Activated CD8-positive, alpha-beta memory T cell treated with anti-CD3 and anti-CD28 coated beads for 4 hours (primary cell): ENCODE measurements at places on chromosomes 12 and 14.

DNA sequence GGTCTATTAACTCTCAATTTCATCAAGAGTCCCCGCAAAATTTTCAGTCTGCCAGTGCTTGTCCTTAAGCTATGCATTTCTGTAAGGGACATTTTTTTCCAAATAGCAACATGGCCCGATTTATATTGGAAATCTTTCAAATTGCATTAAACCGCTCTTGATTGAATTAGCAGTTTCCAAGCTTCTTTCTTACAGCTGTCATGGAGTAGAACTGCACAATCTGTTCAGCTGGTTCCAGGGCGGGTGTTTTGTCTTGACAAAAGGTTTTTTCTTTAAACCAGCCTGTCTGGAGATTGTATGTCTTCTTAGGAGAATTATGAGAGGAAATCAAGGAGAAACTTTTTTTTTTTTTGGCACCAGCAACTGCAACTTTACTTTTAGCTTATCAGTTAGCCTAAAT lies 185.8 kb downstream of the ALG10B start:
- DNase-seq, result no peak

DNA sequence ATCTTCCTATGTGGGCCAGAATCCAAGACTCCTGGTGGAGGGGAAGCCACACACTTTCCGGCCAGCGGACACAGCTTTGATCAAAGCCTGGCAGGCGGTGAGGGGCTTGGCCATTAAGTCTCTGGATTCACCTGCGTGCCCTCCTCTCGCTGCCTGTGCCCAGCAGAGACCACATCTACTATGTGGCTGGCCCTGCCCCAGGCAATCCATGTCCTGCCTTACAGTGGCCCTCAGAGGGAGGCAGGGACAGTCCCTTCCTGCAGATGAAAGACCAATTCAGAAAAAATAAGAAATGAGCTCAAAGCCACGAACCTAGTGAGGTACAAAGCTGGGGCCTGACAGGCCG lies 82.7 kb upstream of the GPR68 start:
- no peak for DNase-seq

DNA sequence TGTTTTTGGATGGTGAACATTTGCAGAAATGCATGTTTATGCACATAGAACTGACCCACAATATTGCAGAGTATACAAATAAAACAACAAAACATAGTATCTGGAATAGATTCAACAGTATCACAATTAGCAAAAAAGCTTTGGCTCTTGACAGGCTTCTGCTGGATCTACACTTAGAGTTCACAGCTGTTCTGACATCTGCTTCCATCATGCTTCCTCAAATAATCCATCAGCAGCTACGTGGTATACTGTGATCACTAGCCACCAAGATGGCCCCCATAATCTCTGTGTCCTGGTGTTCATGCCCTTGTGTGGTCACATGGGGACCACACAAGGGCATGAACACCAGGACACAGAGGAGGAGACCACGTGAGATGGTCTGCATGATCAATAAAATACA lies 166.6 kb upstream of the CCDC198 start:
- DNase-seq, result no peak

GRCh38 chr12:104182621-104183378 lies 32.8 kb upstream of the TXNRD1 start:
- no peak for DNase-seq

- DNase-seq, result no peak
Observed at GRCh38 chr14:92926180-92926845, 3.4 kb downstream of the CHGA start.

DNA sequence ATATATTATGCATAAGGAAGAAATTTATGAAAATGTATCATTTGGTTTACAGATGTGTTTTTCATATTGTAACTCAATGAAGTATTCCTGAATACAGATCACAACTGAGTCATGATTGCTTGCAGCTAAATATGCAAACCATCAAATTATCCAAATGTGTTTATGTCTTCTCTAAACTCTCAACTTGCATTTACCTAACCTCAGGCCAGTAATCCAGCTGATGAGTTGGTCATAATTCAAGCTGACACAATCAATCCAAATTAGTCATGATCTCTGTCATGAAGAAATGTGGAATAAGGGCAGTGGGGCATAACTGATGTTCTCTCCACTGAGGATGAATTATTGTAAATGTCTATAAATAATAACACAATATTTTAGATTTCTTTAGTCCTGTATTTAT lies 104.8 kb upstream of the CNTN1 start:
- DNase-seq, result no peak

- DNase-seq, result no peak
Observed at GRCh38 chr12:106118-106591, 39.6 kb downstream of the IQSEC3 start.

GRCh38 chr14:75133597-75133996 lies 6.7 kb upstream of the NEK9 start:
- no peak for DNase-seq

- DNase-seq, result no peak
Observed at GRCh38 chr12:22687361-22688076, 62.5 kb downstream of the ETNK1 start.

DNA sequence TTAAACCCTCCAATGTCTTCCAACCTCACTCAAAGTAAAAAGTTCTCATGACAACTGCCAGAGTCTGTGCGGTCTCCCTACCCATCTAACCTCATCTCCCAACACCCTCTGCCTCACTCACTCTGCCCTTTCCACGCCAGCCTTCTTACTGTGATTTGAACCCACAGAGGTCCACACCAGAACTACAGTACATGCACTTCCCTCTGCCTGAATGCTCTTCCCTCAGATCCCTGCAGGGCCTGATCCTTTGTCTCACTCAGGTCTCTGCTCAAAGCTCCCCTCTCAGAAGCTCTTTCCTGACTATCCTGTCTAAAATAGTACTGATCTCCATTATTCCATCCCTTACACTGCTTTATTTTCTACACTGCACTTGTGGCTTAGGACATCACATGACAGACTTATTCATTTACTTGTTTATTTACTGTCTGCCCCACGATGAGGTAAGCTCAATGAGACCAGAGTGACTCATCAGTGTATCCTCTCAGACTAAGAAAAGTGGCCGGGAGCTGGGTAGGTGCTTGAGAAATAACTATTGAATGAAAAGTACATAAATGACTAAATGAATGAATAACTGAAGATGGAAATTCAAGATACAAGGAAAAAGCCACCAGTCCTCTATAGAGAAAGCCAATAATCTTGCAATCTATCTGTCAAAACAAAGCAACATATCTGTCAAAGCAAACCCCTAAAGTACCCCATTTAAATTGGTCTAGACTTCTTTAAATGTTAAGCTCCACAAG lies 17.1 kb downstream of the POMT2 start:
- no peak for DNase-seq

- no peak for DNase-seq
Observed at GRCh38 chr14:42110167-42110566, 503.5 kb downstream of the LRFN5 start.

GRCh38 chr14:65972891-65973290 lies 513.3 kb upstream of the CCDC196 start:
- DNase-seq, result no peak

DNA sequence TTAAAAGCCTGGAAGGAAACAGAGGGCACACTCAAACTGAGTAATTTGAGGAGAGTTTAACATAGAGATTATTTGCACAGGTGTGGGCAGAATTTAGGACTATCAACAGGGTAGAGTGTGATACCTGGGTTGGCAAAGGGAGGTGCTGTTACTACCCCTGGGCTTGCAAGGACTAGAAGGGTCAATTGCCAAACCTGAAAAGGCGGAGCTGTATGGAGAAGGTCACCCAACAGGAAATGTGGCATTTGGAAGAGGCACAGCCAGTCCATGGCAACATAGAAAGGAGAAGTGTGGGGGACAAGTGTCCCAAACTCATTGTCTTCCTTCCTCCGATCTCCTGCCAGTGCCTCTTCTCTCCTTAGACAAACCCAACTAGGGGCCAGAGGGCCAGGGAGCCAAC lies 21.6 kb upstream of the MED13L start:
- no peak for DNase-seq

- no peak for DNase-seq
Observed at GRCh38 chr12:102016472-102016871, 45.3 kb downstream of the WASHC3 start.

DNA sequence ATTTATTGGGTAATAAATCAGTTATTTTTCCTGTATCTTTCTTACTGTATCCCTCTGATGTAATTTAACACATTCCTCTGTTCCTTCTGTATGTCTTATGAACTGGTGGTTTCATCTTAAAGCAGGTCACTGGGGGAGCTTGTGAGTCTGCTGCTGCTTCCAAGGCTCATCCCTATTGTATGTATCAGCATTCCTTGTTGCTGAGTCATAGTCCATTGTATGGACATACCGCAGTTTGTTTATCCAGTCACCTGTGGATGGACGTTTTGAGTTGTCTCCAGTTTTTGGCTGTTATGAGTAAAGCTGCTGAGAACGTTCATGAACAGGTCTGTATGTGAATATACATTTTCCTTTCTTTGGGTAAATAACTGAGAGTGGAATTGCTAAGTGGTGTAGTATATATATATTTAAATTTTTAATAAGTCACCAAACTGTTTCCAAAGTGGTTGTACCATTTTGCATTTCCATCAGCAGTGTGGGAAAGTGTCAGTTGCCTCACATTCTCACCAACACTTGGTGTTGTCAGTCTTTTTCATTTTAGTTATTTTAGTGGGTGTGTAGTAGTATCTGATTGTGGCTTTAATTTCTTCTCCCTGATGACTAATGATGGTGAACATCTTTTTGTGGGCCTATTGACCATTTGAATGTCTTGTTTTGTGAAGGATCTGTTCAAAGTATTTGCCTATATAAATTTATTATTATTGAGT lies 82.7 kb downstream of the BEGAIN start:
- DNase-seq, result no peak

DNA sequence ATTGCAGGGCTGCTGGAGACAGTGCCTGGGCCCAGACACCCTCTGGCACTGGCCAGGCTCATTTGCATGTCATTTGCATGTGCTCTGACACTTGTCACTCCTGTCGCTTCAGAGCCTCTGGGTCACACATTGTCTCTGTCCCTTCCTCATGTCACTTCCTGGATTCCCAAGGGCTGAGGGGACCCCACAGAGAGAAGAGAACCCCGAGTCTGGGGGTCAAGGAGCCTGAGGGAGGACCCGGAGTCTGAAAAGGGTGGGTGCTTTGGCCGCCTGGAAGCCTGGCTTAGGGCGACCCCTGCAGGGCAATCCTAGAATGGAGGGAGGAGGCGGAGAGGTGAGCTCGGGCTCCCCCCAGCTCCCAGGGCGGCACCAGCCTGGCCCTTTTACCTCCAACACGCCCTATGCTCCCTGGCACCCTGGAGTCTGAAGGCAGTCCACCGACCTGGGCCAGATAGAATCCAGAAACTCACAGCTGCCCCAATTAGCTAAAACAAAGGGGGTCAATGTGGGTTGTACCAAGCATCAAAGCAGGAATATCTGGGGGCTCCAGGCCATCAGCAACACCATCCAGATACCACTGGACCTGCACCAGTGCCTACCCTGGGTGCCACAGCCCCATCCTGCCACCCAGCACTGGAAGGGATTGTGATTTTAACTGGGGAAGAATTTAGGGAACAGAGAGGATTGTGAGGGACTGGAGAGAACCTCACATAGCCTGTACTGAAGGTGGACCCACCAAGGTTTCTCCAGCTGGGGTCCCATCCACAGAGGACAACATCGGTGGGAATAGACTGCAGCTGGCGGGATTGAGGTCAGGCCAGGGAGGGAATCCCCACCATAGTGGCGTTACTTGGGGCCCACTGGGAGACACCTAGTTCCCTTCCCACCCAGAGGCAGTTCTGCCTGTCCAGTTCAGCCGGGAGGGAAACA lies 21.8 kb upstream of the KRT78 start:
- peak; percentile 66 for DNase-seq

DNA sequence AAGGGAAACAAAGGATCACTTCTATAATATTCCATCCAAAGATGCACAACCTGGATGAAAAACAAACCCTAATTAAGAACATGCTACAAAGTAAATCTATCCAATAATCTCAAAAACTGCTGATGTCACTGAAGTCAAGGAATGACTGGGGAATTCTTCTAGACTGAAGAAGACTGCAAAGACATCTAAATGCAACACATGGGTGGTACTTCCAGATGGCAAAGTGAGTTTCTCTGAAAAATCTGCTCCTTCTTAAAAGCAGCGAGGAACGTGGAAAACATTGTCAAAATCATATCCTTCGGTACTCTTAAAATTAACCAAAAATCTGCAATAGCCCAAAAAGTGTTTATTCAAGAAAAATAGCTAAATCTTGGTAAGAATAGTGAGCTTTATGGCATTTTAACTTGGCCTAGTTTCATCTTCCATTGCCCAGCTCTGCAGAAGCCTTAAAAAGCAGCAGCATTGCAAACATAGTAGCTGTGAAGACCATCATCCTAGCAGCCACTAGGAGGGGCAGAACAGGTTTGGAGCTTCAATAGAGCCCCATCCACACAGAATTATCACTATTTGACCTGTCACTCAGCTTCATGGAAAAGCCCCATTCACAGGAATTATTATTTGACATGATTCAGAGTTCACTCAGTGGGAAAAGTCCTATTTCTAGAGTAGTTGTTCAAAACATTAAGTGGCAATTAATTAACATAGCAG lies 7.4 kb downstream of the CLEC14A start:
- DNase-seq, result no peak

DNA sequence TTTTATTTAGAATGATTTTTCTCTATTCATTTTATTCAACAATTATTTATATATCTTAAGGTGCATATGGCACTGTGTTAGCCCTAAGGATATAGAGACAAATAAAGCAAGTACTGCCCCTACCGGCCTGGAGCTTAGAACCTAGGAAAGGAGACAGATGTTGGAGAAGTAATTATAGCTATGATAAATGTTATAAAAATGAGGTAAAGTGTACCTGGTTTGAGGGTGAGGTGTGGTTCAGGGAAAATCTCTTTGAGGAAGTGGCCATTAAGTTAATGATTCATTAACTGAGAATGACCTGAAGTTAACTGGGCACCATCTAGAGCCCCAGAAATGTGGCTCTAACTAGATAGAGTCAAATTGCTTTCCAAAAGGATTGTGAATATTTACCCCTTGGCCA lies 31.9 kb downstream of the CDKL1 start:
- DNase-seq, result no peak

- DNase-seq, result no peak
Observed at GRCh38 chr12:673849-674248, 10.6 kb upstream of the NINJ2 start.

GRCh38 chr12:117331691-117332090 lies 29.7 kb downstream of the NOS1 start:
- DNase-seq, result no peak

DNA sequence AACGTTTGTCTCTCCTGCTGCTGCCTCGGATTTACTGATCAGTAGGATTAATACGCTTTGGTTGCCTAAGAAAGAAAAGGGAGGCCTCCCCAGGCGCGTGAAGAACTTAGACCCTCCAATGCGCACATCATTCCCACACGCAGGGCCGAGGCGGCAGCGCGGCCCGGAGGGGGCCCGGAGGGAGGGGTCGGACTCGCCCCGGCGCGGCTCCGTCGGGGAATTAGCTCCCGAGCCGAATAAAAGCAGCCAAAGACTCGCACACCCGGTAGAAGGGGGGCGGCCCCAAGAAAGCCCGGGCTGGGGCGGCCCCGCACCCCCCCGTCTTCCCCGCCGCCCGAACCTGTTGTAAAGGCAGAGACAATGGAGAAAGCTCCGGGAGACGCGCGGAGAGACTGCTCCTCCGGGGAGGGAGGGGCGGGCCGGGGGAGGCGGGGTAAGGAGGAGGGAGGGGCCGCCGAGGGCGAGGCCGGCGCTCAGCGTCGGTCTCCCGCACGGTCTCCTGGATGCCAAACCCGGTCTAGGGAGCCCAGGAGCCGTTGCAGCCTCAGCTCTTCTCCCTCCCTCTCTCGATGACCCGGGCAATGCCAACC lies at the start of gene NELL2:
TSS of gene NELL2 (minus strand) at position 362 of the 590 bp plus-strand sequence. CDS start 446 bp downstream, outside the sequence.
- DNase-seq, result peak; percentile 57

GRCh38 chr14:85444635-85445034 lies 85.3 kb upstream of the FLRT2 start:
- no peak for DNase-seq
